ENCODE measurements at places on chromosomes 7 and 10.
A peak's percentile ranks its signal among the peaks of the same experiment; 100 is the strongest.

- DNase-seq, result no peak
These were observed 12.2 kb upstream of the JMJD1C start for GRCh38 chr10:63477927-63478326.

DNA sequence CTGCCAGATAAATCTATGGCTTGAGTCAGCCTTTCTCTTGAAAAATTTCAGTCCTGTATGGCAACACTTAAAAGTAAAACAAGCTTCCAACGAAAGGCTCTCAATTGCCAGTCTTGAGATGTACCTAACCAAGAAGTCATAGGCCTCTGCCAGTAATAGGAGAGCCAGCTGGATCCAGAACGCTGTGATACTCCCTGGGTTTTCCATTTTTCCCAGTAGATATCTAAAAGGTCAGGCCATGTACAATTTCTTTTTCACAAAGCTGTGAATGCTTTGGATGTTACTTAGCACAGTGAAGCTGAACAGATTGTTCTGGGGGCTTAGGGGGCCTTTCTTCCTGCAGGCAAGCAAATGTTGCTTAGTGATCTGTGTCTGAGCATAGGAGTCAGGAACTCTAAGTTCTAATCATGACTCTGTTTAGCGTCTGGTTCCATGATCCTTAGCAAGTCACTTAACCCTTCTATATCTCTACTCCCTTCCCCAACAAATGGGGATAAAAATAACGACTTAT, 86.5 kb downstream of the ARMH3 start:
- DNase-seq, result no peak

- DNase-seq, result peak; percentile 7
These were observed 87.6 kb upstream of the CCDC6 start for GRCh38 chr10:59993931-59994330.

GRCh38 chr7:150737265-150738055, at the start of gene GIMAP5:
TSS of gene GIMAP5 (plus strand) at chr7:150737418. CDS start at chr7:150740885, 3,467 bp downstream.
- no peak for DNase-seq

DNA sequence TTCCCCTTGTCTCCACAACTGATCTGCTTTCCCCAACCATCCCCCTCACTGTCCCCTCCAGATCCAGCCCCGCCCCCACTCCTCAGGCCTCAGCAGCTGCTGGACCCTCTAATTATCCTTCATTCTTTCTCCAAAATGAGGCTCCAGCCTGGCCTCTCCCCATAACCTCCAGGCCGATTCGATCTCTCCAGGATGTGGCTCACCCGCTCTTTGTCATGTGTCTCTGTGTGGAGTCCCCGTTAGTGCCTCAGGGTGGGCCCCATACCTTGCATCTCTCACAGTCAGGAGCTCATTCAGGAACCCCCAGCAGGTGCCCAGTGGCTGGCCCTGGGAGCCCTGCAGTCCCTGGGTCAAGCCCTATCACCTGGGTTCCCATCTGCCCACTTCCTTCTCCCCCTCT, 1.3 kb downstream of the PILRA start:
- no peak for DNase-seq

- DNase-seq, result peak; percentile 76
These were observed 15.5 kb downstream of the LZTS2 start for GRCh38 chr10:101014966-101015581.

GRCh38 chr10:49611166-49611815, 1.2 kb downstream of the SLC18A3 start:
- peak; percentile 35 for DNase-seq

GRCh38 chr7:151686826-151687225, 167.1 kb upstream of the RHEB start:
- DNase-seq, result no peak

DNA sequence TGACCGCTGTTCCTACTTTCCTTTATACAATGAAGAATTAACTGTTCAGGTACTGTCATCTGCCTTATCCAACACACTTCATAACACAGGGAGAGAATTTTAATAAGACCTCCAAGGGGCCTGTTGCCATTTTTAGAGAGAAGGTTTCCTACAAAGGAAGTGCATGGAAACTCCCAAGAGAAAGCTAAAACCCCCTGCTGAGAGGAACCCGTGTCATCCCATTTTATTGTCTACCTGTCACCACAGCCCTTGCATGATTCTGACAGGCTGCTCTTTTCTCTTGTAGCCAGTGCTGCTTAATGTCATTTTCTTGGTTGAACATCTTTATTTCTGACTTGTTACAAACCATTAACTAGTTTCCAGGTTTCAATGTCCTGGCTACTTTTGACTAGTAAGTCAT, 98.4 kb downstream of the SNX10 start:
- DNase-seq, result peak; percentile 42

GRCh38 chr7:24017519-24017918, 266.5 kb upstream of the NPY start:
- no peak for DNase-seq

DNA sequence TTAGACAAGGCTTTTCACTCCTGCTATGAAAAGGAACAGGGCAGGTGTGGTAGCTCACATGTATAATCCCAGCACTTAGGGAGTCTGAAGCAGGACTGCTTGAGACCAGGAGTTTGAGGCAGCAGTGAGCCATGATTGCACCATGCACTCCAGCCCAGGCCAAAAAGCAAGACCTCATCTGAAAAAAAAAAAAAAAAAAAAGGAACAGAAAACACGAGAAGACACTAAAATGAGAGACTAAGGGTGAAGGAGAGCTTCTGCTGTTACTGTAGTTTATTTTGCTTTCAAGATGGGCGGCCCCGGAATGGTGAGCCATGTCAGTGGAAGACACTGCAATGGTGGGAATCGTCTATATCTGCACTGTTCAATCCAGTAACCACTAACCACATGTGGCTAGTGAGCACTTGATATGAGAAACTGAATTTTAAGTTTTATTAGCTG, 9.9 kb downstream of the PIP4K2A start:
- DNase-seq, result no peak

DNA sequence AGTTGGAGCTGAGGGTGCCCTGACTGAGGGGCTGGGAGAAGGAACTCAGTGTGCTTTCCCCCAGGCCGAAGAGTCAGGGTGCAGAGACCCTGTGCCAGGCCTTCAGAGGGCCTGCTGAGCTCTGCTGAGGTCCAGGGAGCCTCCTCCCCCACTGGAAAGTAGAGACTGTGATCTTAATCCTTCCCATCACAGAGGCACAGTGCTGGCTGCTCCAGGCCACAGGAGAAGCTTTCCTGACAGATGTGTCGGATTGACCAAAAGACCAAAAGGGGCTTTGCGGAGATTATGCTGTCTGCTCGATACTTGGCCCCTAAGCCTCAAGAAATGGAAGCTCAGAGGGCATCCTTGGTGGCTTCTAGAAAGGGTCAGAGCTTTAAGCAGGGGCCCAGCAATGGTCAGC, 32.9 kb upstream of the BTRC start:
- DNase-seq, result no peak

- DNase-seq, result no peak
These were observed 16.3 kb downstream of the GCK start for GRCh38 chr7:44172803-44173424.

- DNase-seq, result no peak
These were observed 72.2 kb upstream of the ADRB1 start for GRCh38 chr10:113971349-113971973.

GRCh38 chr10:128052696-128053095, 73.5 kb downstream of the MKI67 start:
- DNase-seq, result no peak

DNA sequence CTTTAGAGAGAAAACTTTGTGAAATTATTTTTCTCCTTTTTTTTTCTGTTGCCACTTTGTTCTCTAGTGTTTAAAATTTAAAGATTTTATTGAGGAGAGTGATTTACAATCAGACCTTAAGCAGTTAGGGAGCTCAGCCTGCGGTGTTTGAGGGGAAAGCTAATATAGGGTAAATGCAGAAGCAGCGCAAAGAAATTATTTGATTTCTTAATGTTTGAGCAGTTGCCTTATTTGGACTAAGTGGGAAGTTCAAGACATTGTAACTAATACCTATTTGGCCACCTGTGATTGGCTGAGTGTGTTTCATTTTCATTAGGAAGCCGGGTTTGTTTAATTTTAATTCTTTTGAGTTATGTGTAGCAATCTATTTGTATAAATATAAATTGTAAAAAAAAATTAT, 25.3 kb downstream of the WAC start:
- no peak for DNase-seq

DNA sequence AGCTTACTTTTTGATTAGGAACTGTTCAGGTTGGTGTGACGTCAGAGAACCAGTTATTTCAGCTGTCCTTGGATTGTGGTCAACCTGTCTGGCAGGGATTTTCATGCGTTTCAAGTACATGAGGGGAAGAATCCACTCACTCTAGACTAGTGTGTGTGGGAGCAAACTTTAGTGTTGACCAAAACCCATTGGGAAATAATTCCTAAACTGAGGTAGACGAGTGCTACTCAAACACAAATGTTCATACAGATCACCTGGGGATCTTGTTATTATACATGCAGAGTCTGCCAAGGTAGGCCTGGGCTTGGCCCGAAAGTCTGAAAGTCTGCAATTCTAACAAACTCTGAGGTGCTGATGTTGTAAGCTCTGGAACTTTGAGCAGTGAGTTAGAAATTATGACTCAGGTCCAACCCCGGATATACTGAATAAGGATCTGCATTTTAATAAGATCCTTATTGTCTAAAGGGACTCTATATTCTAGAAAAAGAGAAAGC, 111.1 kb upstream of the CREB5 start:
- DNase-seq, result no peak

GRCh38 chr10:101161494-101162299, 30.6 kb downstream of the TLX1 start:
- peak; percentile 83 for DNase-seq

GRCh38 chr7:106039486-106040060, 72.5 kb downstream of the SYPL1 start:
- no peak for DNase-seq

- no peak for DNase-seq
These were observed 76.7 kb downstream of the CALD1 start for GRCh38 chr7:134856091-134856490.

- DNase-seq, result no peak
These were observed 24.9 kb upstream of the PANK1 start for GRCh38 chr10:89669985-89670384.

- DNase-seq, result no peak
These were observed 14.4 kb downstream of the ANTXRL start for GRCh38 chr10:46301056-46301645.

GRCh38 chr10:51744235-51745000, 45.0 kb upstream of the CSTF2T start:
- no peak for DNase-seq

DNA sequence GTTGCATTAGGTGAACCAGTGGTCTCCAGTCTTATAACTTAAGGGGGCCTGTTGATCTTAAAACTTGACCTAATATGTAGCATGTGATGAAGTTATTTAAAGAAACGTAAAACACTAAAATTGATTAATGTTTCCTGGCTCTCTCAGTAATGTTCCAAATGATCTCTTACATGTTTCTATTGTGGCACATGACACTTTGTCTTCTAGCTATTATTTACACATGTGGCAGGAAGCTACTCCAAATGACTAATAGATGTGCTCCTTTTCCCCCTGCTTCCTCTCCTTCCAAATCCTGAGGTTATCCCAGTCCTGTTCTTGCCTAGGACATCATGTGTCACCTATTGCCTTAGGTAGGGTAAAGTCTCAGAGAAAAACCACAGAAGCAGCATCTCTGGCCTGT, 89.4 kb downstream of the FAS start:
- DNase-seq, result peak; percentile 19

DNA sequence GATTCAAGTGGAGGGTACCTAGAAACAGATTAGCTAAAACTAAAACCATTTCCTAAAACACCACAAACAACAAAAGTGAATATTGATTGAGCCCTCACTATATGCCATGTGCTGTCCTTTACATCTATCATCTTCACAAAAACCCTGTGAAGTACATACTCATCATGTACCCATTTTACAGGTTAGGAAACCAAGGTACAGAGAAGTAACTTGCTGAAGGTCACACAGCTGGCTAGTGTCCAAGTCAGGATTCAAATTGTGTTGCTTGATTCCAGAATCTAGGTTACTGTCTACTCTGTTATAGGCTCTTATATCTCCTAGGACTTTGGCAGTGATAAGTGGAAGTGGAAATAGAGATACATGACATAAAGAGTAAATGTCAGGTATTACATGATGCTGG, 463.8 kb downstream of the LRMDA start:
- no peak for DNase-seq

DNA sequence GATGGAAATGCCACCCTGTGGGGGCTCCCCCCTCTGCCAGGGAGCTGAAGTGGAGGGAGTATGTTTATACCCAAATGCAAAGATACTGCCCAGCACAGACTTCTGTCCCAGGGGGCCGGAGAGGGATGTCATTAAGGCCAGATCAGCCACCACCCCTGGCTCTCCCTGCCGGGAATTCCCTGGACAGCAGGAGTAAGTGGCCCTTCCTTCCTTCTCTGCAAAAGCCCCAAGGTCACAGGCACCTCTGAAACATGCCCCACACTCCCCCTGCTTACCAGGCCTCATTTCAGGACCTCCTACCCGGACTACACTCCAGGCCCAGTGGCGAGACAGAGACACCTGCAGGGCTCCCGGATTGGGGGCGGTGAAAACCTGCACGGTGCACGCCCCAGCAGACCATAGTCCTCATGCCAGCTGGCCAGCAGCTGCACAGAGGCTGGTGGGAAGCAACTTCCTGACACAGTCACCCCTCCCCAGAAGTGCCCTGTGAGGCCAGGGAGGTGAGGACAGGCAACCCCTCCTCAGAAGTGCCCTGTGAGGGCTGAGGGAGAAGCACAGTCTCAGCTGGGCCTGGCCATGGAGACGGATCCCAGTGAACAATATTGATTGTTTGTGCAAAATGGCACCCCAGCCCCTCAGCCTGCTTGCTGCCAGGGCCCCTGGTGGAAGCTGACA, 33.0 kb upstream of the RET start:
- peak; percentile 78 for DNase-seq

DNA sequence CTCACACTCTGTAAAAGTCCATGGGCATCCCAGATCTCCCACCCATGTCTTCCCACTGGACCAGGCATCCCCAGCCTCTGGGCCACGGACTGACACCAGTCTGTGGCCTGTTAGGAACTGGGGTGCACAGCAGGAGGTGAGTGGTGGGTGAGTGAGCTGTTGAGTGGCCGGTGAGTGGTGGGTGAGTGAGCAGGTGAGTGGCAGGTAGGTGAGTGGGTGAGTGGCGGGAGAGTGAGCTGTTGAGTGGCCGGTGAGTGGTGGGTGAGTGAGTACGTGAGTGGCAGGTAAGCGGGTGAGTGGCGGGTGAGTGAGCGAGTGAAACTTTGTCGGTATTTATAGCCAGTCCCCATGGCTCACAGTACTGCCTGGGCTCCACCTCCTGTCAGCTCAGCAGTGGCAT, 471.2 kb downstream of the DNAJB6 start:
- no peak for DNase-seq

- no peak for DNase-seq
These were observed 57.2 kb downstream of the FAM171A1 start for GRCh38 chr10:15313843-15314242.

DNA sequence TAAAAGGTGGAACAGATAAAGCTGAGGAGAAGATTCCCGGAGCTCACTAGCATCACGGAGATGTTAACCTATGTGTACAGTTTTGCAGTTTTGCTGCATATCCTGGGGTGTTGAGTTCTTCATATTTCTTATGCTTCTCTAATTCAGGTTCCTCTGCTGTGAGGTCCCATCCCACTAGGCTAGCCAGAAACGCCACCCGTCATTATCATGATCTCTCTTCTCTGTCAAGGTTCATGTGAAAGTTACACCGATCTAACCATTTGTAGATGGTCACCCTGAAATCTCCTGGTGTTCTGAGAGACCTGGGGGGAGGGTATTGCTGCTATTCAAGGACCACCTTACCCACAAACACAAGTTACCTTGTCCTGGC, 136.3 kb downstream of the CCDC71L start:
- DNase-seq, result no peak

Data from DMS53 (cell line).